ENCODE measurements at places on chromosomes 5 and 9.

GRCh38 chr9:70641631-70642030 is 227.2 kb upstream of the KLF9 start:
- no peak for DNase-seq

- DNase-seq, result no peak
These were observed 134.0 kb downstream of the FOXD1 start for GRCh38 chr5:73314395-73315257.

DNA sequence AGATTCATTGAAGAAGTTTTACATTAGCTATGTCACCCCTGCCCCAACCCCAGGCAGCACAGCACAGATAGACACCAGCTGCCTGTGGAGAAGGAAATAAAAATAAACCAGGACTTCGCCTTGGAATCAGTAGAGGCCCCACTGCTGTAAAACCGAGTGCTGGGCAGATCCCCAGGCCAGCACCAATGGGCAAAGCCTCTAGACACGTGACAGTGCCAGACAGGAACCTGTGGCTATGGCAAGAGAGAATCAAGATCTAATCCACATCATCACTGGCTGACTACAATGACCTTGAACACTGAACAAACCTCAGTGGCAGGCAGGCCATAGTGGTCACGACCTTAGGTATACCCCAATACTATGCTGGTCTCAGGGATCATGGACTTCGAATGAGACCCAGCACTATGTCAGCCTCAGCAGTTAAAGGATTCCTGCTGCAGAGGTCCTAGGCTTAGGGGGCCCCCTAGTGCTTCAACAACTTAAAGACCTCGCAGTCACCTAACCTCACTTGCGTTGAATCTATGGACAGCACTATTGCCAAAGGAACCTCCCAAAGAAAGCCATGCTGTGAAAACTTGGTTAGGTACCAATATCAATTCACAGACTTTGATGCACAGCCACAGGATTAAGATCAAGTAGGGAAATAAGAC is 2118.6 kb upstream of the C9orf72 start:
- DNase-seq, result no peak

- DNase-seq, result no peak
These were observed 11.7 kb downstream of the C5 start for GRCh38 chr9:121038362-121038761.

- DNase-seq, result no peak
These were observed 173.4 kb downstream of the EPB41L4A start for GRCh38 chr5:112245656-112246055.

DNA sequence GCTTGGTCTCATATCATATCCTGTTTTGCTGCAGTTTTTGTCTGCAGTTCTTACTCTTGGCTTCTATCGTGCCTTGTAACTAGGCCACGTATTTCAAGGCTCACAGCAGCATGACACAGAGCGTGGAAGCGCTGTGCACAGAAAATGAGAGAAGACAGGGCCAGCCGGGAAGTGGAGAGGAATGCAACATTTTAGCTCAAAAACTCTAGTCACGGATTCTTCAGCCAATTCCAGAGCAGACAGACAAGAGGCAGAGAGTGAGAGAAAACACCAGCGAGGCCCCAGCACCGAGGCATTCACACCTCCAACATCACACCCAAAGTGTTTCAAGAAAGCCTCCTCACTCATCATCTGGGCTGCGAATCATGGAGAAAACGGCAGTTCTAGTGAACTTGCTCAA is 160.8 kb downstream of the DNAH5 start:
- no peak for DNase-seq

GRCh38 chr9:91764661-91765060 is 185.4 kb downstream of the ROR2 start:
- DNase-seq, result no peak

- no peak for DNase-seq
These were observed 10.9 kb downstream of the SMIM3 start for GRCh38 chr5:150789450-150789849.

- DNase-seq, result peak; percentile 41
These were observed 6.3 kb downstream of the SLC35D2 start for GRCh38 chr9:96376891-96377874.

DNA sequence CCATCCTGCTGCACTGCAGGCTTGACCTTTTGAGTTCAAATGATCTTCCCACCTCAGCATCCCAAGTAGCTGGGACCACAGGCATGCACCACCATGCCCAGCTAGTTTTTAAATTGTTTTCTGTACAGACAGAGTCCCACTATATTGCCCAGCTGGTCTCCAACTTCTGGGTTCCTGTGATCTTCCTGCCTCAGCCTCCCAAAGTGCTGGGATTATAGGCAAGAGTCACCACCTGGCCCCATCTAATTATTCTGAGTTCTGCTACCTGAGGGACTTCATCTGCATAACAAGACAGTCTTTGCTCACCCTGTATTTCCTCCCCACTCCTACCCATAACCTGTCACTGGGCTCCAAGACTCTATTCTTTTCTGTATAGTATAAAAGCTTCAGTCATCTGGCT is 54.6 kb upstream of the CEMIP2 start:
- no peak for DNase-seq

DNA sequence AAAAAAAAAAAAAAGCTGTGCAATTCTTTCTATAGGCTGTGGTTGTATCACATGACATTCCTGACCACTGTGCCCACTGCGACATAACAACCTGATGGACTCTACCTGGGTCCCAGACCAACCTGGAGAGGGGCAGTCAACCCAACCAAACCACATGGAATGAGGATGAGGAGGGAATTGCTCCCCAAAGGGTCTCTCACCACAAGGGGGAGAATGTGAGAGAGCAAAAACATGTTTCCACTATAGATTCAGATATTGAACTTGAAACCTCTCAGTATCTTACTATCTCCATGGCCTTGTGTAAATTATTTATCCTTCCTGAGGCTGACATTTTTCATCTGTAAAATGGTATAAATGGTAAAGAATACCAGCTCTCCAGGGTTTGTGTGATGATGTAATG is 66.9 kb upstream of the SV2C start:
- DNase-seq, result no peak

DNA sequence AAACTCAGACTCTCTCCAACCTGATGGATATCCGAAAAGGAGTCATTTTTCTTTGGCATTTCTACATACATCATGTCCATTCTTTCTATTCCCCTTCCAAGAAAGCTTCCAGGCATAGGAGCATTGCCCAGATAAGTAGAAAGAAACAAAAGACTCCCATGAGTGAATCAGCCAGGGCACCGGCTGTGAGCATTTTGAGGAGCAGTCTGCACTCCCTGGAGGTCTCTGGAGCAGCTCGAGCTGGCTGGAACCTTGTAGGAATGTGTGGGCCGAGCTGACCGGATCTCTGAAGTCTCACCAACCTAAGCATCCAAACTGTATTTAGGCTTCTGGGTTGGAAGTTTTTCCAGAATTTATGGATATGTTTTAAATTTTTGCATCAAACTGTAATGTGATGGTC is 161.4 kb upstream of the TRPC7 start:
- no peak for DNase-seq

GRCh38 chr5:9104571-9105339 is 441.1 kb downstream of the SEMA5A start:
- no peak for DNase-seq

Data from AG09309 (cell line).